T follicular helper cell (primary cell): ENCODE measurements at places on chromosomes 3 and 15.

- DNase-seq, result no peak
These were observed 46.7 kb downstream of the EMC4 start for GRCh38 chr15:34271493-34271892.

DNA sequence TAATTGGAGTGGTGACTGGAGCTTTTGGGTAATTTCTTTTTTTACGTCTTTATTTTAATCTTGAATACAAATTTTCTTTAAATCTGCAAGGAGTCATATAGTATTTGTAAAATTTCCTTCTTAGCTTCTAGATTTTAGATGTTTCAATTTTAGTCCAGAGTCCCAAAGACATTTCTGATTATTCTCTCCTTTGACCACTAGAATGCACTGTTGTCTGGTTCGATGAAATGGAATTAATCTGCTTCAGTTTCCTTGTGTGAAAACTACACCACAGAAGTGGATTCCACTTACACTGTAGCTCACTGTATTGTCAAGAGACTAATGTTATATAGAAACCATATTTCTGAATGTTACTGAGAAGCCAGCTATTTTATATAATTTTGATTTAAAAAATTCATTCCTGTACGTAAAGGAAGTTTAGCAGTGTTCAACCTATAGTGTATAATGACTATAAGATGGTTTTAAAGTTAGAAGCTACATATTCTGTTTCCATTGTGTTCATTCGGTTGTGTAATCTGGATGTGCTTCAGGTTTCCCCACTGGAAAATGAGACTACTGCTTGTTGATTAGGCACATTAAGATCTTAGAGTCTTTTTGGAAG is 6.1 kb downstream of the GRAMD1C start:
- no peak for DNase-seq

GRCh38 chr15:85925649-85926237 is 131.0 kb upstream of the KLHL25 start:
- DNase-seq, result no peak

DNA sequence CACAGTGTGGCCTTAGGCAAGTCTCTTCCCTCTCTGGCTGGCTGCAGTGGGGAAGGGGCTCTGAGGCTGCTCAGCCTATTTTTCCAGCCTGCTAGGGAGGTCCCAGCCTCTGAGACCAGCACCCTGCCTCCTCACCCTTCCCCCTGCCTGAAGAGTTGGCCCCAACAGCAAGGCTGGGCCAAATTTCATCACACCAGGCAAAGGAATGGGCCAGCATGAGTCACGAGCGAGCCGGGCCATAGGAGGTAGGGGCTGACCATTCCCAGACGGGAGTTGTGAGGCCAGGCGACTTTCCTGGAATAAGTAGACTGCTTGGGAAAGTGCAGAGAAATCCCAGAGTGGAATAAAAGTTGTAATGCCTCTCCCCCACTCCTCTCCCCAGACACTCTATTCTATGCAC is 5.7 kb upstream of the FBLN2 start:
- no peak for DNase-seq

- no peak for DNase-seq
These were observed 238.2 kb downstream of the GREM1 start for GRCh38 chr15:32956006-32956405.

GRCh38 chr3:78785004-78785403 is 982.8 kb downstream of the ROBO1 start:
- no peak for DNase-seq

- no peak for DNase-seq
These were observed 54.0 kb downstream of the OTOL1 start for GRCh38 chr3:161550491-161551195.

GRCh38 chr3:184553385-184553784 is 8.2 kb upstream of the EPHB3 start:
- no peak for DNase-seq
